ENCODE measurements at places on chromosomes 1 and 21.

- no peak for DNase-seq
Observed at GRCh38 chr1:9629445-9630201, 21.9 kb upstream of the PIK3CD start.

GRCh38 chr1:209529233-209529632, 54.3 kb upstream of the CAMK1G start:
- no peak for DNase-seq

GRCh38 chr1:231973830-231974229, 347.2 kb downstream of the DISC1 start:
- no peak for DNase-seq

- peak; percentile 83 for DNase-seq
Observed at GRCh38 chr1:161382214-161383019, 14.7 kb upstream of the CFAP126 start.

- no peak for DNase-seq
Observed at GRCh38 chr1:24878775-24879742, 51.0 kb downstream of the RUNX3 start.

DNA sequence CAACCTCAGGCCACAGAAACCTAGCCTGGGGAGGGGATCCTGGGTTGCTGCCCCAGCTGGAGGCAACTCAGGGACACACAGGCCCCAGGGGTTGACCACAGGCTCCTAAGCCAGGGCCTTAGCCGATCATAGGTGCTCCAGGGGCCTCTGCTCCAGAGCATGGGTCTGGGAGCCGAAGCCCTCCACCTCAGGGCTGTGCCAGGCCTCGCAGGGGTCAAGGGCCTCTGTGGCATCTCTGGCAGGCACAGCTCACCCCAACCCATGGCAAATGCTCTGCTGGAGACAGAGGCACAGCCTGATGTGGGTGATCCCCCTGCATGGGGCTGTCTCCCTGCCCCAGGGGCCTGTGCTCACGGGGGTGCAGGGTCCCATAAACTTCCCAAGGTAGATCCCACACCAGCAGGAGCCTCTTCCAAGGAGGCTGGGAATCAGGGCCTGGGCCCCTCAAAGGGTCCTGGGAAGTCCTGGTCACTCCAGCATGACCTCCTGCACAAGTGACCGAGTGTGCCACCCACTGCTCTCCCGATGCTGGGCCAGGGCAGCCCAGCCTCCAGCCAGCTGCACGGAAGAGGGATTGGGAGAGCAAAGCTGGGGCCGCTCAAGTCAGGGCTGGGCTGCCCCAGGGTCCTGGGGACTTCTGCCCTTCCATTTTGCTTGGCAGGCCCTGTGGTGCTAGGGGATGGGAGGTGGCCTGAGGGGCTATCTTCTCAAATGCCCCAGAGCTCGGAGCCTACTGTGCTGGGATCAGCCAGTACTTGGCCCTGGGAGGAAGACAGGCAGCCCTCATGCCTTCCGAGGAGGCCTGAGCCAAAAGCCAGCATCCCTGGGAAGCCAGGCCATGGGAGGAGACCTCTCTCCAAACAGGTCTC, 22.2 kb upstream of the PRSS38 start:
- DNase-seq = no peak

GRCh38 chr1:15957221-15958095, 18.4 kb downstream of the ZBTB17 start:
- no peak for DNase-seq

- peak; percentile 87 for DNase-seq
Observed at GRCh38 chr1:54885807-54886723, 930 bp downstream of the DHCR24 start.

- peak; percentile 65 for DNase-seq
Observed at GRCh38 chr1:119139403-119139802, 1.1 kb downstream of the WARS2 start.

GRCh38 chr1:51290489-51290847, 39.9 kb downstream of the TTC39A start:
- no peak for DNase-seq

- no peak for DNase-seq
Observed at GRCh38 chr21:21864321-21864840, 866.2 kb downstream of the NCAM2 start.

GRCh38 chr1:207284209-207284897, 37.1 kb upstream of the CD55 start:
- DNase-seq = no peak

DNA sequence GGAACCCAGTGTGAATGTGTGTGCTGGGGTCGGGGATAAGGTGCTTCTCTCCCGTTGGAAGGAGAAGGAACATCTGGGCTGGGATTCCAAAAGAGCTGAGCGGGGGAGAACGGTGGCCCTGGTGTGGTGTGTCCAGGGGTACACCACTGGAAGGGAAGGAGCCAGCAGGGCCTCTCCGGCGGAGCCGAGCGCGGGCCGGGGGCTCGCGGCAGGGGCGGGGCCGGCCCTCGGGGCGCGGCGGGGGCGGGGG, 231 bp upstream of the RPS6KA1 start:
- DNase-seq = peak; percentile 74

GRCh38 chr21:31599013-31599412, 60.5 kb upstream of the SOD1 start:
- no peak for DNase-seq

DNA sequence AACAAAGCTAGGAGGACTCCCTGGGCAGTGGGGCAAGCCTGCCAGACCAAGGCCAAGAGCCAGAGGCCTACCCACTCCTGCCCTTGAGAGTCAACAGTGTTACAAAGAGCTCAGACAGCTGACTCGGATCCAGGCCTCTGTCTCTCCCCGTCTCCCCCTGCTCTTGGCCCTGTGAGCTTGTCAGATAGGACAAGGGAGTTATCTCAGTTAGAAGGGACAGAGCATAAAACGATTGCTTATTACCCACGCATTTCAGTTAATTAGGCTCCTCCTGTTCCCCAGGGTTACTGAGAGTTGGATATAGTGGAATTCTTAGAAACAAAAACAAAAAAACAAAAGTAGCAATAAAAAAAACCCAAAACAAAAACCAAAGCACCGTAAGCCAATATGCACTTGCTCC, 1.3 kb downstream of the SLC41A1 start:
- peak; percentile 25 for DNase-seq

GRCh38 chr1:89069951-89070350, 4.9 kb upstream of the GBP1 start:
- no peak for DNase-seq

DNA sequence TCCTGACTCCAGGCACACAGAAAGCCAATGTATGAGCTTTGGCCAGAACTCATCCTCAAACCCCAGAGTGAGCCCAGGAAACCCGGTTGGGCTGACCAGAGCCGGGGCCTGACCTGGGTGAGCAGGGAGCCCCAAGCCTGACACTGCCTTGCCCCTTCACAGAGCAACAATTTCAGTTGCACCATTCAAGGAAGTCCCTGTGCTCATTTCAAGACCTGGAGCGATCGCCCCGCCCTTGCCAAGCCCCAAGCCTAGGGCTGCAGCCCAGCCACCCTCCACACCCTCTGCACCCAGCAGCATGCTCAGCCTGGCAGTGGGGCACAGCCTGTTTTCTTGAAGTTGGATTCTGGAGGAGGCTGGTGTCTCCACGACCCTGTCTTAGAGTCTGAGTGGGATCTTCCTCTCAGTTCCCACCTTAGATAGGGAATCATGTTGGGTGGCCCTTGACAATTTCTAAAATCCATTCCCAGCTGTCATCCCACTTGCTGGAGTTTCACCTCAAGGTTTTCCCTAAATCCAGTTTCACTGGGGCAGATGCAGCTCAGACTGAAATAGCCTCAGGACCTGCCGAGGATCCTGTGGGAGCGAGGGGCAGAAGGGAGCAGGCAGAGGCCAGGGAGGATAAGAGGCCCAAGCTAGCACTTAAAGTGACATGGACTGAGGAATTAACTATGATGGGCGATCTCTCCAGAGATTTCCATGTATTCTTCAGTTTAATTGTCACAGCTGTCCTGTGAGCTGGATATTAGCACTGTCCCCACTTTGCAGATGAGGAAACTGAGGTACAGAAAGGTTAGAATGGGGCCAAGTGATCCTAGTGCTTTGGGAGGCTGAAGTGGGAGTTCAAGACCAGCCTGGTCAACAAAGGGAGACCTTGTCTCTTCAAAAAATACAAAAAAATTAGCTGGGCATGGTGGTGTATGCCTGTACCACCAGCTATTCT, 2.5 kb downstream of the NBL1 start:
- DNase-seq = no peak

DNA sequence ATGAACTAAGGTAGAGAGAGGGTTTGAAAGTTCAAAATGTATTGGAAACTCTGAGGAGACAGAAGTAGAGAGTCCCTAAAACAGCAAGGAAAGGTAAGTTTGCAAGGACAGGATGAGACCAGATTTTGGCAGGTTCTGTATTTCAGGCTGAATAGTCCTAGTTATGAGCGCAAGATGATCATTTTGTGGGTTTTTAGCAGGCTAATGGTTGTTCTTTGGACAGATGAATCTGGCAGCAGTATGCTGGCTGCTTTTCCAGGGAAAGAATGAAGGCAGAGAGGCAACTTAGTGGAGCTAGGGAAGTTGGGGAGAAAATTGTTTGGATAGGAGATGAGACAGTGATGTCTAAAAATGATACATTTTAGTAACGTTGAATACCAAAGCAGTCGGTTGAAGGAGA, 243.5 kb upstream of the NRIP1 start:
- DNase-seq = no peak

GRCh38 chr1:114011796-114012195, 32.5 kb downstream of the OLFML3 start:
- no peak for DNase-seq

DNA sequence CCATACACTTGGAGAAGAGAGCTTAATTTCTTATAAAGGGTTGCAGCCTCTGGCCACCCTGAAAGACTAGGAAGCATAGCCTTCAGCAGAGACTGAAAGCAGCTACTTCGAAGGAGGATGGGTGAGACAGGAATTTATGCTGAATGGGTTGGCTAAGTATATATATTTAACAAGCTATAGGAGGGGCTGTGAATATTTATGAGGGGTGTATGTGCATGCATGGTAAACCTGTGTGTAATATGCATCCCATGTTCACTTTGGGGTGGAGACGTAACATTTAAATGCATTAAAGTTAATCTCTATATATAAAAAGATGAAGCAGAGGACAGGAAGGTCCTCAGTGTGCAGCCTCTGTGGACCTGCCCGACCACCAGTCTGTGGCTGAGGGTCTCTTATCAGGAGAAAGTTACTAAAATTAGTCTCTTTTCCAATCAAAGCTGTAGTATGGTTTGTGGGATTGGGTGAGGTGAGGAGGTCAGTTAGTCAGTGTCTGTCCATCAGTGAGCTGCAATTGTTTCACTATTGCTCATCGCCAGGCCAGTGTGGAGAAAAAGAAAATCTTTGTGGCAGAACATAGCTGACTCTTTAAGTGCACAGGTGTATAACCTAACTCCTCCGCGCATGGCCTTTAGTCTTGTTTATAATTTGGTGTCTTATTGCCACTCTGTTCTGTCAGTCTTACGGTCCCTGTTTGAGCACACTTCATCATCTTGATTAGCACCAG, 35.4 kb upstream of the DSCAM start:
- DNase-seq = no peak

DNA sequence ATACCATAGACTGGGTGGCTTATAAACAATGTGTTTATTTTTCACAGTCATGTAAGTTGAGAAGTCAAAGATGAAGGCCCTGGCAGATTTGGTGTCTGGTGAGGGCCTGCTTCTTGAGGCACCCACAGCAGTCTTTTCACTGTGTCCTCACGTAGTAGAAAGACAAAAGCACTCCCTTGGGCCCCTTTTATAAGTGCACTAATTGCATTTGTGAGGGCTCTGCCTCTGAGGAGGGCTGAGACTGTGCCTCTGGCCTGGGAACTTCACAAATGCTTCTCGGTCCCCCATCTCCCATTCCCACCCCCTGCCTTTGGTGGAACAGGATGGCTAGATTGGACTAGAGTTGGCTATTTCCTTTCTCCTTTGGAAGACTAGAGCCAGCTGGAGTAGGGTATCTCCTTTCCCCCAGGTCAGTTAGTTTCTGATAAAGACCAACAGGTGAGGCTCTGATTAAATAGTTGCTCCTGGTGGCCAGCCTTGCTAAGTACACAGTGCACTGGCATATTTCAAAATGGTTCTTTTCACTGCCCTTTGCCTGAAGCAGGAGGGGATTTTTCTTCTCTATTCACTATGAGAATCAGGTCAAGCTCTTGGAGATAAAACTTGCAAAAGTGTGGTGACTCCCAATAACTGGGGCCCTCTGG, 82.9 kb downstream of the PLPPR4 start:
- DNase-seq = peak; percentile 35

DNA sequence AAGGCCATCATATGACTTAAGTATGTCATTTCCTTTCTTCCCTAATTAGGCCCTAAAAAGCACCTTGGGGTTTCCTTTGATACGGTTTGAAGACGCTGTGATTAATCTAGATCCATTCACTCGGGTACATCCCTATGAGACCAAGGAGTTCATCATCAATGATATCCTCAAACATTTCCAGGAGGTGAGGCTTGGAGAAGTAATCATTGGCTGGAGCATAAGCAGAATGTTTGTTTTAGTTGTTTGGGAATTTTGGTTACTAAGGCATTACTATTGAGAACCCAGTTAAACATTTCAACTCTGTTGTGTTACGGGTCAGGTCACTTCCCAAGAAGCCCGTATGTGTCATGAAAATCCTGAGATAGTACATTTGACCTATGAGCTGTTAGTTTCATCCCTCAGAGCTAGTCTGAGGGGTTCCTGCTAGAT, 185.2 kb downstream of the VPS13D start:
- DNase-seq = no peak

DNA sequence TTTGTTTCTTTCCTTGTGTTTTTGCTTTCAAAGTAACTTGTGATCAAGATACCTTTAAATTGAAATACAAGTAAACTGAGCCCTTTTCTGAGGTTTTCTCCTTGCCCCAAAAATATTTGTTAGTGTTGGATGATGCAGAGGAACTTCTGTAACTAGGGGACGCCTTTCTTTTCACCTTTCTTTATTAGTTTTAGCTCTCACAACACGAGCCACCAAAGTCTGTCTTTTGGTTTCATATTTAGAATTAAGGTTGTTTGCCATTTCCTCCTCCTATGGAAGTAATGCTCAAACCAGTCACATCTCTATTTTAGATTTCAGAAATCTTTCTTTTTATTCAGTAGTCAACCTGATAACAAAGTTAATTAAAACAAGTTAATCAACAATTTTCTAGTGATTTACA, 120.8 kb downstream of the ZP4 start:
- DNase-seq = no peak

DNA sequence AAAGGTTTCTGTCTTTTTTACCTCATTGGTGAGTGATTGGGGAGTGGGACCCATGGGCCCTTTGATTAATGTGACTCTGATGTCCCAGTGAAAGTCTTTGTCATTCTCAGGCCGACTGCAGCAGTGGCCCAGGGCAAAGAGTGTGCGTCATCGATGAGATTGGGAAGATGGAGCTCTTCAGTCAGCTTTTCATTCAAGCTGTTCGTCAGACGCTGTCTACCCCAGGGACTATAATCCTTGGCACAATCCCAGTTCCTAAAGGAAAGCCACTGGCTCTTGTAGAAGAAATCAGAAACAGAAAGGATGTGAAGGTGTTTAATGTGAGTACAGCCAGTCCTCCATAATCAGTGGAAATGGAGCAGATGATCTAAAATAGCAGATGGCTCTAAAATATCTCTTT, 19.4 kb downstream of the NTPCR start:
- no peak for DNase-seq
